Activated T-helper 1 cell treated with anti-CD3 and anti-CD28 coated beads, Interleukin-2, amount 50 U/mL, for 16 hours (primary cell): ENCODE measurements at places on chromosomes 5 and 9.

DNA sequence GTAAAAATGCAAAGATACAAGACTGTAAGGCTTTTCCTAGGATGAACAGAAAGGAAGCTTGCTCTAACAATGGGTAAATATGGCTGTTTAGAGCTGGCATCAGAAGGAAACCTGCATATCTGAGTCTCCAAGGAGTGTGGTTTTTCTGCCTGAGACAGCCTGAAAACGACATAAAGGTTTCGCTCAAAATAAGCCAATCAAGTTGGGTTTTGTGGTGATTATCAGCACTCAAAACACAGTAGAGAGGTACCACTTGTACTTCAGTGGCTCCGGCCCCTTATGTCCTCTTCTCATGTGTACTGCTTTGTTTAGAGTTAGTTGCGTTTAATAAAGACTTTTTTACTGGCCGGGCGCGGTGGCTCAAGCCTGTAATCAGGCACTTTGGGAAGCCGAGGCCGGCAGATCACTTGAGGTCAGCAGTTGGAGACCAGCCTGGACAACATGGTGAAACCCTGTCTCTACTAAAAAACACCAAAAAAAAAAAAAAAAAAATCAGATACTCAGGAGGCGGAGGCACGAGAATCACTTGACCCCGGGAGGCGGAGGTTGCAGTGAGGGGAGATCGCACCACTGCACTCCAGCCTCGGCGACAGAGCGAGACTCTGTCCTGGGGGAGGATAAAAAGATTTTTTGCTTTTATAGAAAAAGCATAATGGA lies 39.4 kb downstream of the KLF9 start:
- no peak for DNase-seq

DNA sequence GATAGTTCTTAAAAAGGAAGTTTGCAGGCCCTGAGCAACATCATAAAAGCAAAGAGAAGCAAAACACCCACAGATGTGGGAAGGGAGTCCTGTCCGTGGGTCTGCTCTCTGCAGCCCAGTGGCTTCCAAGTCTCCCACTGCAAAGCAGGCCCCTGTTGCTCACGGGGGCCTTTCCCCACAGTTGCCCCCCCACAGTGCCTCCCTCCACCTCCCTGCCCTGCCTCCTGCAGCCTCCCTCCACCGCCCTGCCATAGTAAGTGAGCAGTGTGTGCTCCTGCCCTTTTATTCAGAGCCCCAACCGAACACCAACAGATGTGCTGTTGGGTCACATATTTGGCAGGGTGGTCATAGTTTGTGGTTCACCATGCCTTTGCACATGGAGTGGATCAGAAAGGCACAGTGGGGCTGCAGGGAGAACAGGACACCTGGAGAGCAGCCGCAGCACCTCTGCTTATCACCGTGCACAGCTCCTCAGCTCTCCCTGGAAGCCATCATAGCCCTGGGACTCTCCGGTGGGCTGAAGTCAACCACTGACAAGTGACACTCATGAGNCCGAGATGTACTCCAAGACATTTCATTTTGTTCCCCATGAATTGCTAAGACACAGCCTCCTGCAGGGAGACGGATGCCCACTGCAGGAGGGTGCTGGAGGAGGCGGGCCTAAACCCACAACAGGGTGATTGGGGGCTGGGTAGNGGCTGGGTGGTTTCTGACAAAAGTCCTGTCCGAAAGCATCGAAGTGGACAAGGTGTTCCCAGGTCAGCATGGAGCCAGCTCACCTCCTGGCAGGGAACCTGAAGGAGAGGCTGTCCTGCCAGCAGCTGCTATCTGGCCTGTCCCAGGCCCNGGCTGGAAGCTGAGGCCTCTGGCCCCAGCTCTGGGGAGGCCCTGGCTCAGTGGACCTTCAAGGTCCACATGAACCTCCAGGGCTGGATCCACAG lies 278.9 kb downstream of the GADD45G start:
- DNase-seq = no peak

DNA sequence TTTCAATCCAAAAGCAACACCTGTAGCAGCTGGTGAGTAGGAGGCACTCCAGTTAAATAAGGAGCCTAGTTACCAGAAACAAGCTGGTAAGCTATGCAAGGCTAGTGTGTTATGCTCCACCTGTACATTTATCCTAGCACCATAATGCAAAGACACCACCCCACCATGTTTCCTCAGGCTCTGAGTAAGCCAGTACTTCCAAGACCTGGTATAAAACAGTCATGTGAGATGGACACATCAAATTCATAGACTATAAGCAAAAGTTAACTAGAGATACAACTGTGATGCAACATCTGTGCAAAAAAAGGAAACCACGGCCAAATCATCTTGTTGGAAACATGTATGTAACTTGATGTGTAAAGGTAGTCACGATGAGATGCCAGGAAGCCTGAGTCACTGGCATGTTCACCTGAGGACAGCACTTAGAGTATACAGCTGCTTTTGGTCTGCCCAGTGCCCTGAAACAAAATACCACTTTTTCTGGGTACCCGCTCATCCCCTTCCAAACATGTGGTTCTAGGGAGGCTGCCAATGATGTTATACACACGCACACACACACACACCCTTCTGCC lies 66.1 kb downstream of the CDK5RAP2 start:
- DNase-seq = no peak

DNA sequence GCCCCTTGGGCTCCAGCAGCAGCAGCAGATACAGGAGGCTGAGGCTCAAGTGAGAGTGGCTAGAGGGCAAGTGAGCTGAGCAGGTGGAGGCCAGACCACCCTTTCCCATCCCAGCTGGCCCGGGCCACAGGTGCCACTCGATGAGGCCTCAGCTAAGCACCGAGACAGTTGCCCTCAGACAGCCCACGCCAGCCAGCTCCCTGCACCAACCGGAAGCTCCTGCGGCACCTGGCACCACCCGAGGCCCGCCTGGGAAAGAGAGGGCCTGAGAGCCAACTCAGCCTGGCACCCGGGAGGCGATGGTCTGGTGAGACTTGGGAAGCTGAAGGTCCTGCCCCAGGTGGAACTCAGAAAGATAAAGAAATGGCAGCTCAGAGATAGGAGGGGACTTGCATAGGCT lies 28.3 kb upstream of the TTLL11 start:
- DNase-seq = no peak

- DNase-seq = no peak
These were observed 196.3 kb upstream of the KLF4 start for GRCh38 chr9:107685901-107686300.

GRCh38 chr9:99513441-99514112 lies 291.5 kb downstream of the SEC61B start:
- no peak for DNase-seq
